Stimulated activated CD8-positive, alpha-beta memory T cell treated with anti-CD3 and anti-CD28 coated beads, Interleukin-2, amount 100 ng/mL, for 1 hour (primary cell): ENCODE measurements at places on chromosomes 2 and 18.

DNA sequence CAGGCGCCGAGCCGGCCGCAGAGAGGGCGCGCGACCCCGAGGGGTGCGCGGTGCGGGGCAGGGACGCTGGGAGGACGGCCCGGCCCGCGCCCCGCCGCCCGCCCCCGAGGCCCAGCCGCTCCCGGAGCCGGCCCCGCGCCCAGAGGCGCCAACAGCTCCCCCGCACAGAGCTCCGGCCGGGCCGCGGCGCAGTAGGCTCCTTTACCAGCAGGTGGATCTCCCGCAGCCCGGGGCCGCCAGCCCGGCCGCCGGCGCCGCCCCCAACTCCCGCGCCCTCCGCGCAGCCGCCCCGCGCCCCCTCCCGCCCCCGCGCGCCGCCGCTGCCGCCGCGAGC, 258 bp downstream of the MGAT4A start:
- DNase-seq = peak; percentile 40

- no peak for DNase-seq
Measured at GRCh38 chr18:74204526-74205152, 56.3 kb downstream of the TIMM21 start.

DNA sequence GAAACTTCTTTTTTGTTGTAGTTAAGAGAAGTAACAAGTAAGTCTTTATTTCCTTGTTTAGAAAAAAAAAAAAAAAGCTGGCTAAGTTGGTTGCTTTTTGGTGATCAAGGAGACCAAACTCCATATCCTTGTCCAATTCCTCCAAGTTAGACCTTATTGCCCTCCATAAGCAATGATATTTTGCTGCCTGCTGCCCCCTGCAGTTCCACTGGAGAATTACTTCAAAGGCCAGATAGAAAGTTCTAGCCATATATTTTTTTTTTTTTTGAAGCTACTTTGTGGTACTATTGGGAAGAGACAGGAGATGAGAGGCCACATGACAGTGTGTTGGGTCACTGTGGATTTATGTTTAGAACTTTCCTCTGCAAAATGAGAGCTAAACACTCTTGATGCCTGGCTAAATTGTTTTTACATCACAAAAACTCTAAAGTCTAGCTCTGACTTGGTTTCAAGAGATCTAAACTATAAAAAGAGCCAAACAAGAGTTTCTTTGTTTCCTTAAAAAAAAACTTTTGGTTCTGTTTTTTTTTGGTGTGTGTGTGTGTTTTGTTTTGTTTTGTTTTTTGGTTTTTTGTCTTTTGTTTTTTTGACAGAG, 80.7 kb upstream of the RASGRP3 start:
- no peak for DNase-seq

DNA sequence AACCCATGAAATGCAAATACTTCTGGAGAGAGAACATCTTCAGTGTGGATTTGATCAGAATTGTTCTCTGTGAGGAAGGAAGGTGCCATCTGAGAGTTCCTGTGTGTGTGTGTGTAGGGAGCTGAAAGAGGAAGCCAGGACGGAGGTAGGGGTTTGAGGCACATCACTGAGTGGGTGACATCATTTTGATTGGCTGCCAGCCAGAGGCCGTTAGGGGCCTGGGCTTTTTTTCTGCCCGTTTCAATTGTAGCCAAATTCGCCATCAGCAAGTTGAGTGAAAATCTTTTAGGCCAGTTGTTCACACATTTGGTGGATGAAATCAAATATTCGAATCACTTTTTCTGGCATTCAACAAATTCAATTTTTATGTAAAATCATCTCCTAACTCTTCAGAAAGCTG, 48.9 kb downstream of the TSN start:
- no peak for DNase-seq

- DNase-seq = no peak
Measured at GRCh38 chr2:149357058-149357457, 26.7 kb downstream of the LYPD6 start.
